ENCODE measurements at places on chromosomes 3 and 15.
A peak's percentile ranks its signal among the peaks of the same experiment; 100 is the strongest.

DNA sequence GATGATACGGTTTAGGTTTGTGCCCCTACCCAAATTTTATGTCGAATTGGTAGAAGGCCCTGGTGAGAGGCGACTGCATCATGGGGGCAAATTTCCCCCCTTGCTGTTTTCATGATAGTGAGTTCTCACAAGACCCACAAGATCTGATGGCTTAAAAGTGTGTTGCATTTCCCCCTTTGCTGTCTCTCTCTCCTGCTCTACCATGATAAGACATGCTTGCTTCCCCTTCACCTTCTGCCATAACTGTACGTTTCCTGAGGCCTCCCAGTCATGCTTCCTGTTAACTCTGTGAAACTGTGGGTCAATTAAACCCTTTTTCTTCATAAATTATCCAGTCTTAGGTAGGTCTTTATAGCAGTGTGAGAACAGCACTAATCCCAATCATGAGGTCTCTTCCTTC, 381.2 kb downstream of the RSL24D1 start:
- DNase-seq = no peak

GRCh38 chr15:61184431-61184830, 44.7 kb downstream of the RORA start:
- no peak for DNase-seq

DNA sequence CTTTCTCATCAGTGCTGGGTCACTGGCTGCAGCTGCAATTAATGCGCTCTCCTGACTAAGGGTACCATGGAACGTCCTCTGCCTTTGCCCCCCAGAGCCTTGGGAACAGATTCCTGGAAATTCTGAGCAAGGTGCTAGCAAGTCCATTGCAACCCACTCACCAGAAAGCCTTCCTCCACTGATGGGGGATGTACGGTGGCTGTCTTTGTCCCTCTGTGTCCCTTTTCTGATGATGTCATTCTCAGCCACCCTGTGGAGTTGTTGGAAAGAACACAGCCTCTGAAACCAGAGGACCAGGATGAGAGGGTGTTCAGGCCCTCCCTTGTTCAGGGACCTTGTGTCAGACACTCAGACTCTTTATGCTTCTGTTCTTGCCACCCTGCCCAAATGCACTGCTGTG, 38.1 kb upstream of the ZBTB38 start:
- no peak for DNase-seq

- no peak for DNase-seq
Measured at GRCh38 chr3:49026536-49026935, 2.7 kb downstream of the IMPDH2 start.

GRCh38 chr3:55060896-55061719, 133.2 kb upstream of the LRTM1 start:
- DNase-seq = no peak

- DNase-seq = no peak
Measured at GRCh38 chr15:58444658-58445332, 13.0 kb downstream of the LIPC start.

- no peak for DNase-seq
Measured at GRCh38 chr15:49278751-49279150, 108.7 kb downstream of the GALK2 start.

GRCh38 chr3:176075491-176075890, 1121.8 kb downstream of the TBL1XR1 start:
- no peak for DNase-seq

- DNase-seq = no peak
Measured at GRCh38 chr15:78983146-78983918, 38.5 kb upstream of the CTSH start.

GRCh38 chr3:156826144-156826895, at the start of gene LEKR1:
Gene LEKR1 (plus strand): TSS chr3:156826353. CDS start chr3:156829330, 2,977 bp downstream.
- DNase-seq = peak; percentile 63

GRCh38 chr15:66641485-66642315, 60.3 kb upstream of the SMAD6 start:
- no peak for DNase-seq

GRCh38 chr3:155744626-155745324, at the start of gene PLCH1:
Gene PLCH1 (minus strand): TSS chr3:155745071. CDS start chr3:155704224, 40,847 bp downstream.
- peak; percentile 34 for DNase-seq

DNA sequence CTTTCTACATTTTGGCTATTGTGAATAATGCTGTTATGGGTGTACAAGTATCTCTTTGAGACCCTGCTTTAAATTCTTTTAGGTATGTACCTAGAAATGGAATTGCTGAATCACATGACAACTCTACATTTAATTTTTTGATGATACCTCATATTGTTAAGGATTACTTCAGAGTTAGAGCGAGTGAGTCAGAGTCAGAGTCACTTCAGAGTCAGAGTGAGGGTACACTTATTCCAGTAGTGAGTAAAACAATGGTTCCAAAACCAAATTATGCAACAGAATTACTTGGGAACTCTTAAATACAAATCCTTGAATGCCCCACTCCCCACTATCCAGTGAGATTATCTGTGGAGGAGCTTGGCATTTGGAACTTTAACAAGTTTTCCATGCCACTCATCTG, 50.3 kb upstream of the SNRK start:
- DNase-seq = no peak

GRCh38 chr15:98216166-98216565, 255.7 kb downstream of the ARRDC4 start:
- DNase-seq = no peak

DNA sequence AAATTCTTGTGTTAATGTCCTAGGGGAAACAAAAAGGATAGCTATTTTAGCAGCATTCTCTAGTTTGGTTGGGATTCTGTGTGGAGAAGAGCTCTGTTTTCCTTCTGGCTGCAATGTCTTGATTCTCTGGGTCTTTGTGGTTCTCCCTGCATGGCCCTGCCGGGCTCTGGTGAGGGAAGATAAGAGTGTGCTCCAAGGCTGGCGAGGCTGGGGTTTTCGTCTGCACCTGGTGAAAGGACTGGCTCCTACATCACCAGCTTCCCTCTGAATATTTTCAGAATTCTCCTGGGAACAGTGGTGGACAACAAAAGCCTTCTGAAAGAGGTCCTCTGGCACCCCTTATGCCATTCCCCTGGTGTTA, 38.1 kb upstream of the SFMBT1 start:
- no peak for DNase-seq

DNA sequence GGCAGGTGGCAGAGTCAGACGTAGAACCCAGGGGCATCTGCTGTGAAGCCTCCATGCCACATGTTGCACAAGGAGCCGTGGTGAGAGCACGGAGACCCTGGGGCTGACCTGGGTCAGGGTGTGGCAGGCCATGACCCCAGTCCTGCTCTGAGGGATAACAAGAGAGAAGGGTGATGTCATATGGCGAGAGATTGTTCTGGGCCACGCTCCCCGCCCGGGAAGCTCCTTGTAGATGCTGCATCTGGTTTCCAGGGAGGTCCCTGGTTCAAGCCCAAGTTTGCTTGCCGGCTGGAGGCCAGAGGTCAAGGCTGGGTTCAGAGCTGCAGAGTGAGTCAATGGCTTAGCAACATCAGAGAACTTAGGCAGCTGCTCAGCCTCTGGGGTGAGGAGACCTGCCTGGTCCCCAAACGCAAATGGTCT, 17.3 kb downstream of the FGD5 start:
- DNase-seq = no peak

GRCh38 chr15:41937568-41937923, 34.8 kb downstream of the EHD4 start:
- DNase-seq = no peak

DNA sequence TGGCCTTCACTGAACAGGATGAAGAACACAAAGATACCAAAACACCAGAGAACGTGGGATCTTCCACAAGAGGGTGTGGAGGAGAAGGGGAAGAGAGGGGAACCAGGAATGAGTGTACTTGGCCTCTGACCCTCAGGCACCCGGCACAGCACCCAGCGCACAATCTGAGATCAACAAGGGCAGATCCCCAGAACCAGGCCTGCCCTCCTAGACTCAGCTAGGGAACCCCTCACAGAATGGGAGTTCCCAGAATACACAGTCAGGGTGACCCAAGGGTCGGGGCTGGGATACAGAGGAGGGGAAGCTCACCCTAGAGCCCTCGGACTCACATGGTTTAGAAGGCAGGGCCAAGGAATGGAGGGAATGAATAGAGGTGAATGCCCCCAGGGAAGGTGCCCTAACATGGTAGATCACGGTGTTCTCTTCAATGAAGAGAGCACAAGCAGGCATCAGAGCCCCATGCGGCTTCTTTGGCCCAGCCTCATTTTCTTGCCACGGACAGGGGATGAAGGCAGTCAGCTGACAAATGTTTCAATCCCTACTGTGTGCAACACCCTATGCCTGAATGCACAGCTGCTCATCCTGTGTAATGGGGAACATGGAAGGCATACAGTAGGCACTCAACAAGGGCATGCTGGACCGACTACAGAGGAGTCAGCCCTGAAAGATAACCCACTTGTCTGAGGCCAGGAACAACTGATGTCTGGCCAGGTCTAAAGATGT, 13.1 kb downstream of the BMF start:
- no peak for DNase-seq

DNA sequence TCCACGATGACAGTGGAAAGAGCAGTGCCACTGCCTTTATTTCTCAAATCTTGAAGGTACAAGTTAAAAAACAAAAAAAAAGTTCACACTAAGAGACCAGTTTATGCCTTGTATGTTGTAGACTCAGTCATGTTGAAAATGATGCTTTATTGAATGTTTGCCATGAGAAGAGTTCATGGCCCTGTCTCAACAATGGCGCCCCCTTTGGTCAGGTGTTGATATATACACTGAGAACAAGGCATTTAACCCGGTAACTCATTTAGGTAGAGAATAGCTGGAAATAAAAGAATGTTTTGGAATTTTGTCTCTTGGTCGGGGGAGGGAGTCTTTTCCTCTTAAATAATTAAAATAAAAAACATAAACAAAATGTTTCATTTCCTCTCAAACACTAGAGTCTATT, 145.6 kb upstream of the SLC2A2 start:
- DNase-seq = no peak

DNA sequence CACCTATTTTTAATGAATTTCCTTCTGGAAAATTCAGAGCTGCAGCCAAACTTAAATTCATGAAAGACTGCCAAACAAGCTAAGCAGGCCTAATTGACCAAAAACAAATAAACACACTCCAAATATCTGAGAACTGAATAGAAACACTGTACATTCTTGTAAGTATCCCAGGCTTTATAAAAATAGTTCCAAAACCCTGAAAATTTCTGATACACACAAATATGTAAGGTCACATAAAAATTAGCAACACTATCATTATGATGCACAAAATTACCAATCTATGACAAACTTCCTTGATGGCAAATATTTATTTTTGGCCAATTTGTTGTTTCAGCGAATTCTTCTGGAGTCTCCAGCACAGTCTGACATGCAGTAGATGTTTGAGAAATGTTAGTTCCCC, 117.9 kb upstream of the UBE2E2 start:
- DNase-seq = no peak

GRCh38 chr15:38695249-38696108, 130.9 kb upstream of the RASGRP1 start:
- no peak for DNase-seq

DNA sequence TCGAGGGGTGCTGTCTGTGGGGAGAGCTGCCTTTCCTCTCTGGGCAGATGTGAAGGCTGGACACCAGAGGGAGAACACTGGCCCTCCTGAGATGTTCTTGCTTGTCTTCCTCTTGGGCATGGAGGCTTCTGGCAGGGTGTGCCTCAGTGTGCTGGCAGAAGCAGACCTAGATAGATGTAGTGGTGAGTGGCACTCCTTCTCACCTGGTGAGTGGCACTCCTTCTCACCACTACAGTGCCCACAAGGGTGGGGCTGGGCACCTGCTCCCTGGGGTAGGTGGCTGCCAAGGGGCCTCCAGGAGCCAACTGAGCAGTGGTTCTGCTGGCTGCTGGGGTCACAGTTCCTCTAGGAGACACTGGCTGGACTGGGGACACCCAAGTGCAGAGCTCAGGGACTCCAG, 18.7 kb downstream of the ACVR2B start:
- no peak for DNase-seq

DNA sequence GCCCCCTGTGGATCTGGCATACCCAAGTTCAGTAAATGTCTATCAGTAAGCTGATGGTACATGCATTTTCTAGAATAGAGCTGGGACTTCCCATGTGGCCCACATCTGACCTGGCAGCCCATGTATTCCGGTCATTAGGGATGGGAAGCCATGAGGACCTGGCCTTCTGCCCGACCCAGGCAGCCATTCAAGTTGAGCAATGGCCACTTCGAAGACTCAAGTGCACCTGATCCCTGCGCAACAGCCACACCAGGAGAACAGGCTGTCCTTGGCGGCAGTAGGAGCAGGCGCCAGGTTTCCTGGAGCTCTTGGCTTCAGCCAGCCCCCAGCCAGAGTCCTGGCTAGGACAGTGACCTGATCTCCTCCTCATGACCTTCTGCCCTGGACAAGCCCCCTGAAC, 14.6 kb downstream of the HEMK1 start:
- no peak for DNase-seq

GRCh38 chr15:61092361-61093157, 136.5 kb downstream of the RORA start:
- DNase-seq = no peak

- no peak for DNase-seq
Measured at GRCh38 chr15:56943403-56943802, 25.0 kb downstream of the TCF12 start.

GRCh38 chr15:81312790-81313543, 11.0 kb downstream of the STARD5 start:
- no peak for DNase-seq

DNA sequence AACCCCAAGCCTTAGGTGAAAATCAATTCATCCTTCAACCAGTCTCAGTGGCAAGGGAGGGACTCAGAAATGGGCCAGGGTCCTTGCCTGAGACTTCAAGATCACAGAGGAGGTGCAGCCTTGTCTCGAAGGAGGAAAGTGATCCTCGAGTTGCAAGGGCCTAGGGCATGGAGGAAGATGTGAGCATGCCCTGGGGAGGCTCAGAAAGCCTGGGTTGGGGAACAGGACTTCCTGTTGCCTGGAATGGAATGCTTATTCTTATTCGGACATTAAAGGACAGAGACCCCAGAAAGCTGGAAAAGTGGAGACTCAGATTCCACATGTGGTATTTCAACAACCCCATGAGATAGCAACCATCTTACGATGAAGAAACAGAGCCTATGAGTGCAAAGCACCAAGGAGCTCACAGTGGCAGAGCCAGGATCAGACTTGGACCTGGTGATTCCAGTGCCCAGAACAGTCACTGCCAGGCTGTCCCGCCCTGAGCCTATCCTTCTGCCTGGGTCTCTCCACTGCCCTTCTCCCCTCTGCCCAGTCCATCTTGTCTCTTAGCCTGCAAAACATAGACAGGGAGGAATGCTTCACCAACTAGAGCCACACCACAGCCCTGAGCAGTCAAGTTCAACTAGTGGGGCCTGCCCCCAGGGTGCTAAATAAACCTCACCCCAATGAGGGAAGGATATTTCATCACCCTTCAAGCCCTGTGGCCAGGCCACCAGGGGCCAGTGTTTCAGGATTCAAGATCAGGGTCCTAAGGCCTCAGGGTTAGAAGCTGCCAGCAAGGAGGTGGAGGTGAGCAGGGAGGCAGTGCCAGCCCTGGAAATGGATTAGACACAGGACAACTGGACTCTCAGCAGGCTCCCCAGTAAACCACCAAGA, 21.9 kb downstream of the DAPK2 start:
- DNase-seq = no peak

DNA sequence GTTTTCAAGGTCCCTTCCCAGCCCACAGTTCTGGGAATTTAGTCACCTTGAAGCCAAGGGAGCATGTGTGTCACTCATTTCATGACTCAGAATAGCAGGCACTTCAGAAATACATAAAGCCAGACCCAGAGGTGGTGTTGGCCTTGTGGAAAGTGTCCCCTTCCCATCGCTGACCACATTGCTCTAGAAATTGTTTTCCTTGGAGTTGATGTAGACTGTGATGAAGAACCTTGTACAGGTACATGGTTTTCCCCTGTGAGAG, 158.8 kb downstream of the SLCO3A1 start:
- DNase-seq = no peak

GRCh38 chr15:84988909-84989644, 7.4 kb downstream of the PDE8A start:
- DNase-seq = no peak

- no peak for DNase-seq
Measured at GRCh38 chr3:67783281-67784250, 129.2 kb upstream of the SUCLG2 start.

All from central memory CD4-positive, alpha-beta T cell (primary cell).